Lung (tissue), 17 donors: ENCODE measurements at places on chromosomes 16 and 17.

DNA sequence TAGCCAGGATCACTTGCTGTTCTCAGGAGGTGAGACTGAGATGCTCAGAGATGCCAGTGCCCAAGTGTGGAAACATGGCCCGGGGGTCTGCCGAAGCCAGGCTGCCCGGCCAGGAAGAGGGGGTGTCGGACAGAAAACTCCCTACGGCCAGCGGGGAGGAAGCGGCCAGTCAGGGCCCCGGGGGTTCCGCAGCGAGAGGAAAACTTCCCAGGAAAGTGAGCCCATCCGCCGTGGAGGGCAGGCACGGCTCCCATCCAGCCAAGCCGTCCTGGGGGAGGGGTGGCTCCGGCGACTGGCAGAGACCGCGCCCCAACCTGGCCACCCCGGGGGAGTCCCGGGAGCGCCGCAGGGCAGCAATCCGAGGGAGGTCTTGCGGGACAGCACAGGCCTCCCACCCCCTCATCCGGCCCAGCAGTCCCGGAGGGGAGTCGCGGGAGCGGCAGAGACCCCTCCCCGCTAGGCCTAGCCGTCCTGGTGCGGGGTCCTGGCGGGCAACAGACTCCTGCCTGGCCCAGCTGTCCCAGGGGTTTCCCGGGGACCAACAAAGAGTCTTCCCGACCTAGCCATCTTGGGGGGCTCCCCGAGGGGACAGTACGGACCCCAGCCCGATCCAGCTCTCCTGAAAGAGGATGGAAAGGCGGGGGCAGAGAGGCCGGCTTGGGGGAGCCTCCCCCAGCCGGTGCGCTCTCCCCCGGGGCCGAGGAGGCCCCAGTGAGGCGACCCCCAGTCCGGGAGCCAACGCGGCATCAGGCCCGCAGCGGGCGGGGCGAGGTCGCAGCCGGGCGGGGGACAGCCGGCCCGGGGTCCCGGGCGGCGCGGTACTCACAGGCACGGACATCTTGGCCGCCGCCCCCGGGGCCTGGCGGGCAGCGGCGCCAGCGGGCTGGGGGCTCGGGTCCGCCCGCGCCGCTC lies 13.8 kb upstream of the BCAR1 start:
- peak; percentile 50 for DNase-seq

DNA sequence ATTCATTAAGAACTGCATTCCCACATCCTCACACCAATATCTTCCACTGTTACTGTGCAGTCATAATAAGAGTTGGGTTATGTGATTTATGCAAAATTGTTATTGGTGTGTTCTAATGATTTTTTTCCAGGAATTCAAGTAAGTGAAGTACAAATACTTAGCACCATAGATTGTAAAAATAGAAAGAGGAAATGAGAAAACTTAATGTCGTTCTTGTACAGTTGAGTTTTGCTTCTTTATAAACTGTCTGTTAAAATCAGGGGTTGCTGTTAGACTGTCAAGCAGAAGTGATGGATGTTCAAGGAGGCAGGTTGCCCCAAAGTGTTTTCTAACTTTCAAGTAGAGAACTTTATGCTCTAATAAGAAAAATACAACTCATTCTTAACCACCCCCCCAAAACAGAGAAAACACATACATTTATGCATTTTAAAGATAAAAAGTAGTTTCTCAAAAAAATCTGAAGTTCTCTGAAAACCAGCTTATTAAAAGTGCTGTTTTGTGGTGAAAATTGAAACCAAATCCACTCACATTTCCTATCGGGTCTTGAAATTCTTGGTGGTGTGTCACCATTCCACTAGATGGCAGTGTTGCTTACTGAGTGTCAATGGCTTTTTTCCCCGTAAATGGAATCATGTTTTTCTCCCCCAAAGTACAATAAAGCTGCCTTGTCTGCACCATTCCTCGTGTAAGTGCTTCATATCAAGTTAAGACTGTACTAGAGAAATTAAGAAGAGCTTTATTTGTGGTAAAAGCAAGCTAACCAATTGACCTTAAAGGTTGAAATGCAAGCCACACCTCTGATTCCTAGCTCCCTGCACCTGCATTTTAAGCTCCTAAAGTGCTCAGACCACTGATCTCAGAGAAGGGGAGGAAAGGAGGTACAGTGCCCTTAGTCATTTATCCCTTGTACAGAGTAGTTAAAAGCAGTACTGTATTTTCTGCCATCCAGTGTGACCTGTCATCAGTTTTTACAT lies 4.7 kb upstream of the IGSF6 start:
- peak; percentile 49 for DNase-seq

GRCh38 chr16:25747160-25747758 lies 55.5 kb downstream of the HS3ST4 start:
- peak; percentile 8 for DNase-seq

GRCh38 chr16:76819226-76819916 lies 371.6 kb upstream of the MON1B start:
- no peak for DNase-seq

GRCh38 chr17:79677646-79678045 lies 53.1 kb upstream of the ENPP7 start:
- DNase-seq: no peak

- peak; percentile 54 for DNase-seq
Measured at GRCh38 chr17:50601823-50602375, 32.8 kb upstream of the ABCC3 start.

- DNase-seq: peak; percentile 72
Measured at GRCh38 chr17:56592487-56593085, 913 bp upstream of the NOG start.

GRCh38 chr17:10171581-10171981 lies 26.8 kb downstream of the GAS7 start:
- DNase-seq: no peak

DNA sequence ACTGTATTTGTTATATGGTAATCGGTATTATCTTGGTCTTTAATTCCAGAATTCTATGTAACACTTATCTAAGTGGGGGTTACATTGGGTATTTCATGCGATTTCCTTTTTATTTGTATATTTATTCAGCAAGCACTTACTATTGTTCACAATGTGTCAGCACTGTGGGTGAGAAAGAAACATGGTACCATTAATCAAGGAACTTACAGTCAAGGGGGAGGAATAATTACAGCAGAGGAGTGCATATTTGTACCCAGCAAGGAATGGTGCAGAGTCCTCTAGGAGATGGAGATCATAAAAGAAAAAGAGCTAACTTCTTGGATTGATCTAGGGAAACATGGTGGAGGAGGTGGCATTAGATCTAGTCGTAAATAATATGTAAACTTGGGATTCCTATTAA lies 117.0 kb upstream of the KCNJ16 start:
- no peak for DNase-seq

DNA sequence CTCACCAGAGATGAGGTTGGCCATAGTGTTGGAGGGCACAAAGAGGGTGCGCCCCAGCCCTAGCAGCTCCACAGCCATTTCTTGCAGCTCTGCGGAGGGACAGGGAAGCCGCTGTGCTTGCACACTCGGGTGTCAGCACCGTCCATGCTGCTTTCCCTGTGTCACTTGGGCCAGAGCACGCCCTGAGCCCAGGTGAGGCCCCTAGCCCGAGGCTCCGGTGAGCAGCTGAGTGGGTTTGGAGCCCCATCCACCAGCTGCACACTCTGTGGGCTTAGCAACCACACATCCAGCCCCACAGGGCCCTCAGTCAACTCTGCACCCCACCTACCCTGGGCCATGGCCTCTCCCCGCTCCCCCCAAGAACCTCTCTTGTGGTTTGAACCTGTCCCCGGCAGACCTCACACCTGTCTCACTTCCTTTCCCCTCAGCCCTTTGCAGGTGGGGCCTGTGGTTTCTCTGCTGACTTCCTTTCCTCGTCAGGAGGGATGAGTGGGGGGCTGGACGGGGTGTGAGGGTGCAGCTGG lies 20.7 kb downstream of the TMEM235 start:
- DNase-seq: no peak
